HL-60 (cell line): ENCODE measurements at places on chromosomes 2 and 18.
A peak's percentile ranks its signal among the peaks of the same experiment; 100 is the strongest.

DNA sequence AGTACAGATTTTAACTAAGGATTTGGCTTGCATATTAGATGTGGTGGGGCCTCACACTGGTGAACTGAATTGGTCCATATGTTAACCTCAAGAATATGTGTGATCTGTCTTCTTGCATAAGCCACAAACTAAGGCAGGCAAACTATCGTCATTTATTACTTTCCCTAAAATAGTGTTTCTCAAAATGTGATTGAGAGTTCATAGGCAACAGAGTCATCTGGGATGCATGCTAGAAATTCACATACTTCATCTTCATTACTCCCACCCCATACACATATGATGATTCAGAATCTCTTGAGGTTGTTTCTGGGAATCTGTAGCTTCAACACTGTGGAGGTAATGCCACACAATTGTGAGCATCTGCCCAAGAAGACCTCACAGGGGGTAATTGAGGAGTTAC lies 822.8 kb upstream of the CDH2 start:
- no peak for DNase-seq

- no peak for DNase-seq
These were observed 128.6 kb downstream of the MSH2 start for GRCh38 chr2:47531378-47532042.

- no peak for DNase-seq
These were observed 47.9 kb upstream of the RAB12 start for GRCh38 chr18:8561123-8561910.

GRCh38 chr2:185373229-185373628 lies 365.4 kb upstream of the FSIP2 start:
- no peak for DNase-seq

DNA sequence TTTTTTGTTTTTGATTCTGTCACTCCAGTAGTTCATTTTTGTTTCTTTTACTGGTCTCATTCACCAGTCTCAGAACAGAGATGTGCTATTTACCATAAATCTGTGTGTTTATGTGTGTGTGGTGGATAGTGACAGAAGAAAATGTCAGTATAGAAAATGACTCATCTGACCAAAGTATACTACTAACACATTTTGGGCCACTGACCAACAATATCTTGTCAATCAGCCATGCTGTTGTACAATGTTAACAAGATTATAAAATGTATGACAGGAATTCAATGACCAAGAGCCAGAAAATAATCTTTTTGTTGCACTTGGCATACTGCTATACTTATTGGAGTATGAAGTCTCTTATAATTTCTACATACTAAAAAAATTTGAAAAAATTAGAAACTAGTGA lies 1081.4 kb upstream of the NRXN1 start:
- DNase-seq, result no peak

- no peak for DNase-seq
These were observed 308.1 kb downstream of the TMX3 start for GRCh38 chr18:68406761-68407160.

DNA sequence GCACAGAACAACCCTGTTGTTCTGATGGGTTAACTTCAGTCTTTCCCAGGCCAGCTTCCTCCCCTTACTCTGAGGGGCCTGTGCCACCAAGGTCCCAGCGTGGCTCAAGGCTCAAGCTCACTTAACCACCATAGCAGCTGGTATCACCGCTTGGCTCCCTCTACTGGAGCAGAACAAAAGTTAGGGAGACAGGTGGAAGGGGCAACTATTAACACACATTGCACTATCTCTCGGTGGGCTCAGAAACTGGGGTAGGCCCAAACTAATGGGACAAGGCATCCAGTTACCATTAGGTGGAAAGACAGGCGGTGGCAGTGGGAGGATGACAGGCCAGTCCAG lies 88.7 kb upstream of the ATL2 start:
- no peak for DNase-seq

DNA sequence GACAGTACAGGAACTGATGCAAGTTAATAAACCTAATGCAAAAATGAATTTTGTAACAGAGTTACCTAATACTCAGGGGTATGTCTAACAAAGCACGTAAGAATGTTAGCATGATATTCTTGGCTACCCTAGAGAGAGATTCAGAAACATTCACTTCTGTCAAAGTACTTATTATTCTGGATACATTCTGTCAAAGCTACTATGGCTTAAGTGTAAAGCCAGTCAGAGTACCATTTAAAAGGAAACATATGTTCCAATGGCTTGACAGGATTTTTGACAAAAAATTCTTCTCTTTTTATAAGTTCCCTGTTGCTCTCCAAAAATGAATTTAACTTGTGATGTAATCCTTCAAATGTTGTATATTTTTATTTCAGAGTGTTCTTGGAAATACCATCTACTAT lies 85.5 kb downstream of the PIGN start:
- no peak for DNase-seq

- DNase-seq, result peak; percentile 95
These were observed 52.6 kb downstream of the NCK2 start for GRCh38 chr2:105797298-105797819.

DNA sequence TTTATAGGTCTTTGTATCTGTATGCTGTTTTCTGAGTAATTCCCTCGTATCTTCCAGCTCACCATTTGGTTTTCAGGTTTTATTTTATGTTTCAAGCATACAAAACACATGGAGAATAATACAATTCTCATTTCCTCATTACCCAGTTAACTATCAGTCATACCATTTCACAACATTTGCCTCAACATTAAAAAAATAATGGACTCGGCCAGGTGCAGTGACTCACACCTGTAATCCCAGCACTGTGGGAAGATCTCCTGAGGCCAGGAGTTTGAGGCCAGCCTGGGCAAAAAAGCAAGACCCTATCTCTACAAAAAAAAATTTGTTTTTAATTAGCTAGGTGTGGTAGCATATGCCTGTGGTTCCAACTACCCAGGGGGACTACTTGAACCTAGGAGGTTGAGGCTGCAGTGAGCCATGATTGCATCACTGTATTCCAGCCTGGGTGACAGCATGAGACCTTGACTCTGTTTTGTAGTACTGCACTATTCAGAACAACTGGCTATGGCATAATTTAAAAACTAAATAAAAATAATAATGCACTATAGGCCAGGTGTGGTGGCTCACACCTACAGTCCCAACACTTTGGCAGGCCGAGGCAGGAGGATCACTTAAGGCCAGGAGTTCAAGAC lies 20.3 kb downstream of the NPC1 start:
- no peak for DNase-seq

DNA sequence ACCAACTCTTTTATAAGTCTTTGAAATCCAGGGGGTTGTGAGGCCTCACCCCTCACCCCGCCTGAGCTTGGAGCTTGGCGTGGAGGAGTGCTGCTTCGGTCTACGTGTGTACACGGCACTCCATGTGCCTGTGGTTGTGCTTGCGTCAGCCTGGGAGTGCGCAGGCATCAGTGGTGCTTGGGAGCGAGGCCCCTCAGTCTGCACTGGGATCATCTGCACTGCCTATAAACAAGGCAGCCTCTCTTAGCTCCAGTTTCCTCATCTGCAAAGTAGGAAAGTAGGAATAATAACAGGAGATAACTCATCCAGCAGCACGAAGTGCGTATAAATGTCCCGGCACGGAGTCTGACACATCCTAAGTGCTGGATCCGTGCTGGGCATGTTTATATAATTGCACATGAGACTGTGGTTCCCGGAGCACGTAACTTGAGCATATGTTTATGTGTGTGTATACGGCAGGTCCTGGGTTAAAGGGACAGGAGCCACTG lies 1.2 kb downstream of the GYPC start:
- DNase-seq, result peak; percentile 80
